ENCODE measurements at places on chromosomes 1 and 21.
A peak's percentile ranks its signal among the peaks of the same experiment; 100 is the strongest.

DNA sequence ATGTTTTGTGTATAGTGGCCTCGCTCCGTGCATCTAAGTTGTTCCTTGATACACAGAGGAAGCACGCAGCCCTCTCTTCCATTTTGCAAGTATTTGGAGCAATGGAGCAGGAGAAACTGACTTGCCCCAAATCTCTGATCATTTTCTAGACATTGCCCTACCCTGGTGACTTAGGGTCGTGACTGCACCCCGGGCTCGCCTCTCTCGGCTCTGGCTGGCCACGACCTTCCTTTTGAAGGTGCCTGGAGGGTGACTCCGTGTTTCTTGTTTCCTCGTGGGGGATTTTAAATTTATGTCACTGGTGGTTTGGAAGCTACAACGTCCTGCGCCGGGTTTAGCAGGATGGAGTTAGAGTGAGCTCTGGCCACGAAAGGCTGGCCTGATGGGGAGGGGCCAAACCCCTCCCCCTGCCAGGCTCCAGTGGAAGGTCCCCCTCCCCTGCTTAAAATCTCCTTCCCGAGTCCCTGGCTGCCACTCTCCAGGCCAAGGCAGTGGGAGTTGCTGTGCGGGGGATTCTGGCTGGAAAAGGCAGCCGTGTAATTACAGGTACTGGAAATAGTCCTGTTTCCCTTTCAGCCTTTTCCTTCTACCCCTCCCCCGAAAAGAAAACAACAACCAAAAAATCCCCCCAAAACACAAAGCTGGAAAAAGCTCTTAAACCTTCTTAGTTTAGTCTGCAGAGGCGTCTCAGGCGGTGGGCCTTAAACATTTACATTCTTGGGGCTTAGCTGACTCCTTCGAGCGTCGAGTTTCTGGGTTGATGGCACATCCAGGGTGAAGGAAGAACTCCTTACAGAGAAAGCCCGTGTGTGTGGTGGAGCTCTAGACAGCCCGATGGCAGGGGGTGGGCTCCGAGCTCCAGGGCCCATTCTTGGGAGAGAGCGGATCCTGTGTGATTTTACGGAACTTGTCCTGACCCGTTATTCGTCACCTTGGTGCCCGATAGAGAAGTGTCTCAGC lies 28.1 kb downstream of the SPSB1 start:
- DNase-seq = peak; percentile 23

DNA sequence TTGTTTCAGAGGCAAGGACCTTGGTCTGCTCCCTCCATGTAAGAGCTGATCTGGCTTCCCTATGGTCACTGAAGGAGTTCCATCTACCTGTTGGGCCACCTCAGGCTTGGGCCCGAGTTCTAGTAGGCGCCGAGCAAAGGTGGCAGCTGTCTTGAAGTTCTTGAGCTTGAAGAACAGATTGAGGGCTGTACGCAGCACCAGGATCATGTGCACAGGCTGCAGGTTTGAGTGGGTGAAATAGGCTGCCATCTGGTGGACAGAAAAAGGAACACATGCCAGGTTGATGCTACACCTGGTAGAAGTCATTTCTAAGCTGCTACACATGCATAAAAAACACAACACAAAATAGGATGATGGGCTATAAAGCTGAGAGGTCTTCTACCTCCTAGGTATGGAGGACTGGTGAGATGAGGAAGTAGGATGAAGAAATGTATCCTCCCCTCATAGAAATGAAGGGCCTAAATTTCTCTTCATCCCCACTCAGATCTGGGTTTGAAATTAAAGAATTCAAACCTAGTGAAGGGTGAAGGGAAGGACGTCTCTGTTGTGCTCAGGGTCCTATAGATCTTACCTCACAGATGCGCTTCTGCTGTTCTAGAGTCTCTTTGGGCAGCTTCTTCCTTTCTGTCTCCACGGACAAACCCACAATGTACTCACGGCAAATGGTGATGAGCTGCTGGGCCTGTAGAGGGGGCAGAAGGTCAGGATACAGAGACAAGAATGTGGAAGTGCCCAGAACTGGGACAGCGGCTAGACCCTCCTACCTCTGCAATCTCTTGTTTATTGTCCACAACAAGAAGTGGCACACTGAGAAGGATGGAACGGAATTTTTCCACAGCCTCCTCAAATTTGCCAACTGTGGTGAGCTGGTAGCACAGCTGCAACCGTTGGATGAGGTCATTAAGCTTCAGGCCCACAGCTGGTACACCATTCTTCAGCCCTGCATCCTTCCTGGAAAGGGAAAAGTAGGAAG lies 6.6 kb upstream of the PEX19 start:
- DNase-seq = peak; percentile 57

GRCh38 chr1:150233359-150234308 lies 2.3 kb downstream of the ANP32E start:
- no peak for DNase-seq

GRCh38 chr21:29359718-29360117 lies 61.0 kb downstream of the BACH1 start:
- no peak for DNase-seq

GRCh38 chr1:179077396-179077795 lies 4.5 kb upstream of the TOR3A start:
- peak; percentile 20 for DNase-seq

DNA sequence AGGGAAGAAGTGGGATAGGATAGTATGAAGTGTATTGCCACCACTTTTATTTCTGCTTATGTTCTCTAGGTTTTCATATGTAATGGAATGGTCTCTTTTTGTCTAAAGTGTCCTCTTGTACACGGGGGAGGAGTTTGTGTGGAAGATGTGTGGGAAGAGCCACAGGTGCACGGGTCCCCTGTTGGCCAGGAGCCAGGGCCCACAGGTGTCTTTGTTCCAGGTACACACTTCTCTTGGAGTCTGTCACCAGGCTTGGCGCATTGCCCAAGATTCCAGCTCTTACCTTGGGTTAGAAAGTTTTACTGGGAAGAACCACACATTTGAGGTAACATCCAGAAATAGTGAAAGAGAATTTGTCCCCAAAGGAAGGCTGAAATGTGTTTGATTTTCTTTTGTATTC lies 10.5 kb downstream of the TENT5C start:
- no peak for DNase-seq

GRCh38 chr1:202745323-202745888 lies 35.2 kb upstream of the SYT2 start:
- DNase-seq = no peak

DNA sequence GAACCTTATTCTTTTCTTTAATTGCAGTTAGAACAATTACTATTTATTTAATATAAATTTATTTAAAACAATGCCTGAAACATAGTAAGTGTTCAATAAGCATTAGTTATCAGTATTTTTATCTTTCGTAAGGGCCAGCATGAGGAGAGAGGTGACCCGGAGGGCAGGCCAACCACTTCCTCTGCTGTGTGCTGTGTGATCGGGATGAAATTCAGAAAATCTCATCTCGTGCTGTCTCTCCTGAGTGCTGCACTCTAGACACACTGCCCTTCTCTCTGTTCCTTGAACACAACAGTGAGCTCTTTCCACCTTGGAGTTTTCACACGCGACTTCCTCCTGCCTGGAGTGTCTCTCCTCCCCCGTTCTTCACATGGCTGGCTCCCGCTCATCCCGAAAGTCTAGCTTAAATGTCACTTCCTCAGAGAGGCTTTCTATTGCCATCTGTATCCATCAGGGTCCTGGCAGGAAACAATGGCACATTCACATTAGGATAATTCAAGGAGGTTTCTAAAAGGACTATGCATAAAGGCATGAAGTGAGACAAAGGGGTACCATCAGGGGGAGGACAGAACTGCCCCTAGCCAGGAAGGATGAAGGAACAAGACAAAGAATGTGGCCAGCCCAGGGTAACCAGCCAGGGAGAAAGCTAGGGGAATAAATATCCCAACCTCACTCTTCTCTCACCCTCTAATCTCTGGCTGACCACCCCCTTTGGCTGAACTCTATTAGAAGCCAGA lies 142.6 kb upstream of the GJB5 start:
- DNase-seq = no peak

GRCh38 chr1:196723325-196724185 lies 51.1 kb upstream of the CFHR3 start:
- no peak for DNase-seq

DNA sequence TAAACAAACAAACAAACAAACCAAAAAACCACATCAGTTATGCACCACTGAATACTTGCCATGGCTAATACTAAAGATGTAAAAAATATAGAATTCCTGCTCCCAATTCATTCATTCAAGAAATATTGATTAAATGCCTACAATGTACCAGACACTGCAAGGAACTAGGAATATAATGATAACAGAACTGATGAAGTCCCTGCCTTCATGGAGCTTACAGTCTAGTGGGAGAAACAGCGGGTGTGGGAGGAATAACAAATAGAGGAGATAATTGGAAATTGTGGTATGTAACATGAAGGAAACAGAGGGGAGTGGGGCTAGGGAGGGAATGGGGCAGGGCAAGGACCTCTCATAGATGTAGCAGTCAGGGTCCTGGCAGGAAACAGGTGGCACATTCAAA lies 58.6 kb upstream of the NBL1 start:
- DNase-seq = no peak

- DNase-seq = no peak
Observed at GRCh38 chr1:71676979-71677925, 596.4 kb upstream of the ZRANB2 start.

DNA sequence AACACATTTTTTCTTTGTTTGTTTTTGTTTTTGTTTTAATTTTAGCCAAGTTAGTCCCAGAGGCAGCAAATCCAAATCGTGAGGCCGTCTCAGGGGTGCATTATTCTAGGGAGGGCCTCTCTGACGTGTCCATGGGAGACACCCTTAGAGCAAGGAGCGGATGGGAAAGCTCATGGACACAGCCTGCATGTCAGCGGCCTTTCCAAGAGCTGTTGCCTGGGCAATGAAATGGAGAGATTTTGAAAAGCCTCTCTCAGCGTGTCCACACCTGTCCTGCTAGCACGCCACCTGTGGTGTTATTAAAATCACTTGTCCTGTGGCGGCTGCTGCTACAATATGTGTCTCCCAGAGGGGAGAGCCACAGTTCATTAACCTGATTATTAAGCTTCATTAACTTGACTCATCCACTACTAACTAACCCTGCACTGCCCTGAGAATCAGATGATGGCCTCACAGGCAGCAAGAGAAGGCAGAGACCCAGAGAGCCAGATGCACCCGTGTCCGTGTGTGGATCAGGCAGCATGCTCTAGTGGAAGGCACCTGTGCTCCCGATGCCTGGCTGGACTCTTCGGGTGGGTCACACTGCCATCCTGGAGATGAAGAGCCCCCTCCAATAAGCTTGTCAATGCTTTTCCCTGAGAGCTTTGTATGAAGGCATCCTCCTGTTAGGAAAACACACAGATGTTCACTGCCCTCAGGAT lies 133.3 kb downstream of the PGBD5 start:
- DNase-seq = no peak

DNA sequence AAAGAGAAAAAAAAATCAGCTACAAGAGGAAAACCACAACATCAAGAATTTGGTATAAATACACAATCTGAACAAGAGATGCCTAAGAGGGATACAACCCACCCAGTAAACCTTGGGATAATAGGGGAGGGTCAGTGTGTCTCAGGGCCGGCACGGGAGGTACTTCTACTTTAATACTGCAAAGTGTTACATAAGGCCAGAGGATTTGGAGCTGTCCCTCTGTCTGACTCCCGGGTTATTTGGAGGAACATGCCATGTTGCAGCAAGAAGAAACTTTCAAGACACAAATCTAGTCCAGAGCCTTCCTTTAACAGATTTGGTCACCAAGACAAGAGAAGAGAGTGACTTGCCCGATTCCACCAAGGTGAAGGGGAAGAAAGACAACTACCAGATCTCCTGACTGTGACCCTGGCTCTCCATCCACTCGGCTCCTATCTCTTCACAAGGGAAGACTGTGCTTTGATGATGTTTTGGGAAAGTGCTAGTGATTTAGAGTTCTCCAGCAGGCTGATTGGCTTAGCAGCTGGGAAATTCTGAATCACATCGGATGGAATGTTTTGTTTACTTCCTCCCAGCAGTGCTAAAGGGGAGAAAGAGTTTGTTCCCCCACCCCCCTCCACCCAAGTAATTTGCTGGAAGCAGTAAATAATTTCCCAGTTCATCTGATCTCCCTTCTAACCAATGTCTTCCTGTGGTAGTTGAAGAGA lies 29.3 kb downstream of the SGIP1 start:
- DNase-seq = peak; percentile 91

GRCh38 chr1:115183721-115184259 lies 94.5 kb upstream of the TSPAN2 start:
- peak; percentile 64 for DNase-seq

- DNase-seq = no peak
Observed at GRCh38 chr1:43284546-43285110, 753 bp downstream of the C1orf210 start.

DNA sequence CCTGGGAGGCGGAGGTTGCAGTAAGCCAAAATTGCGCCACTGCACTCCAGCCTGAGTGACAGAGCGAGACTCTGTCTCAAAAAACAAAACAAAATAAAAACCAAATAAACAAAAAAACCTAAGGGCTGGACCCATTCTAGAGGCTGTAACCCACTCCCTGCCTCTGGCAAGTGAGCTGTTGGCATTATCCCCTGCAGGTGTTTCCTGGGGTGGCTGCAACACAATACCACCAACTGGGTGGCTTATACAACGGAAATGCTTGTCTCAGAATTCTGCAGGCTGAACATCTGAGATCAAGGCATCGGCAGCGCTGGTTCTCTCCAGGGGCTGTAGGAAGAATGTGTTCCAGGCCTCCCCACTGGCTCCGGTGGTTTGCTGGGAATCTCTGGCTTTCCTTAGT lies 15.2 kb downstream of the LRRC38 start:
- no peak for DNase-seq

- DNase-seq = no peak
Observed at GRCh38 chr1:145843031-145843430, 2.4 kb upstream of the NUDT17 start.

- no peak for DNase-seq
Observed at GRCh38 chr1:248155927-248156326, 11.0 kb downstream of the OR2M5 start.

DNA sequence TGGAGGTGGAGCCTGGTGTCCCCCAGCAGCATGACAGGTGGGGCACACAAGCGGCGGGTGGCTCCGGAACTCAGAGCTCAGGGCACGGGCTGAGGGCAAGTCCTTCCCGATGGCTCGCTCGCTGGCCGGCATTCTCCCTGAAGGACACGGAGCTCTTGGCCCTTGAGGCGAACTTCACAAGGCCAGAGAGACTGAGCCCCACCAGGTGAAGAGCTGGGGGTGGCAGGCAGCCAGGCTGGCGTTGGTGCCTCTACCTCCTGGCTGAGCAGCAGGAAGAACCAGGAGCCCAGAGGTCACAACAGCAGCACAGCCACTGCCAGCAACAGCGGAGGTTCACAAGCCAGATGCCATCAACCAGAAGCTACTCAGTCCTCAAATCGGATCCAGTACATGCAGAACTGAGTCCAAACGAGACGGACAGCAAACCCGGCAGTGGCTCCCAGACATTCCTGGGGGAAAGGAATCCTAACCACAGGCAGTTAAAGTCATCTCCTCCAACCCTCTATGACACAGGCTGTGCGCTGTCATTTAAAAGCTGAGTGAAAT lies 54.1 kb downstream of the NPHP4 start:
- DNase-seq = peak; percentile 87

DNA sequence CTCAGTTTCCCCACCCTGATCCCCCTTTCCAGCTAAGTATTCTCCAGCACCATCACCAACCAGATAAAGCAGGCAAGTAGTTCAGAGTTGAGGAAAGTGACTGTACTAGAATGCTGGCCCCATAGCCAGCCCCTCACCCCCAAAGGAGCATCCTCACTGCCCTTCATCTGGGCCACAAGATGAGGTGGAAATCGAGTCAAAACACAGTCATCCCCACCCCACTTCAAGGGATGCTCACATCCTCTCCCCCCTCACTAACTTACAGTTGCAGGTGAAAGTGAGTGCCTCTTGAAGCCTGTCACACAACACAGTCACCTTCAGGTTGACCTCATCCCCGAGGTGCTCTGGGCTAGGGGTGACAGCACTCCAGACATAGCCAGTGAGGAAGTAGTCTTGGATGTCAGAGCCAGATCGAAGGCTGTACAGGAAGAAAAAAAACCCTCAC lies 30.4 kb downstream of the PIK3C2B start:
- DNase-seq = no peak
